Neural crest cell (in vitro differentiated cells): ENCODE measurements at places on chromosomes 3 and 15. TPM values are rescaled to one million over a fixed set of nuclear protein-coding genes. Genes with fewer than 3 reads are reported as not detected.

- no peak for DNase-seq
- peaks cover 21% of the 10 kb centered on the region for H3K4me1 ChIP-seq
- no peak overlapping the region for H3K27ac ChIP-seq
- H3K4me3 ChIP-seq = no peak overlapping the region
- no peaks in the 10 kb centered on the region for H3K36me3 ChIP-seq
- peaks cover 19% of the 10 kb centered on the region for H3K27me3 ChIP-seq
Measured at GRCh38 chr3:11199902-11200845, 45.9 kb downstream of the HRH1 start.

DNA sequence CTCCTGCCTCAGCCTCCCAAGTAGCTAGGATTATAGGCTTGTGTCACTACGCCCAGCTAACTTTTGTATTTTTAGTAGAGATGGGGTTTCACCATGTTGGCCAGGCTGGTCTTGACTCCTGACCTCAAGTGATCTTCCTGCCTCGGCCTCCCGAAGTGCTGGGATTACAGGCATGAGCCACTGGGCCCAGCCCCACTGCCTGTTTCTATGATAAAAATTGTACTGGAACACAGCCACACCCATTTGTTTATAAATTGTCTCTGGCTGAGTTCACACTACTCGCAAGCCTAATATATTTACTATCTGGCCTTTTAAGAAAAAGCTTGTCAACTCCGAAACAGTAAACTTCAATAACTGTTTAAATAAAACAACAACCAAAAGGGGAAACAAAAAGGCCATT lies 309.4 kb upstream of the WNT5A start:
- no peak overlapping the region for H3K4me3 ChIP-seq
- no peaks in the 10 kb centered on the region for H3K27me3 ChIP-seq
- no peaks in the 10 kb centered on the region for H3K36me3 ChIP-seq
- no peak overlapping the region for H3K27ac ChIP-seq

- no peak for DNase-seq
- no peak overlapping the region for H3K4me3 ChIP-seq
- no peak overlapping the region for H3K27ac ChIP-seq
- no peaks in the 10 kb centered on the region for H3K27me3 ChIP-seq
Measured at GRCh38 chr15:33114374-33114717, 80.2 kb downstream of the FMN1 start.

MORC1 gene
- total RNA-seq = not detected in 2 replicates

SCG5 gene
- 25.1 and 28.9 TPM in 2 replicates for total RNA-seq

GRCh38 chr3:118412503-118412902 lies 622.1 kb downstream of the IGSF11 start:
- H3K27me3 ChIP-seq = no peaks in the 10 kb centered on the region
- no peak for DNase-seq
- peaks cover 4% of the 10 kb centered on the region for H3K36me3 ChIP-seq
- H3K4me3 ChIP-seq = no peak overlapping the region
- no peaks in the 10 kb centered on the region for H3K4me1 ChIP-seq

DNA sequence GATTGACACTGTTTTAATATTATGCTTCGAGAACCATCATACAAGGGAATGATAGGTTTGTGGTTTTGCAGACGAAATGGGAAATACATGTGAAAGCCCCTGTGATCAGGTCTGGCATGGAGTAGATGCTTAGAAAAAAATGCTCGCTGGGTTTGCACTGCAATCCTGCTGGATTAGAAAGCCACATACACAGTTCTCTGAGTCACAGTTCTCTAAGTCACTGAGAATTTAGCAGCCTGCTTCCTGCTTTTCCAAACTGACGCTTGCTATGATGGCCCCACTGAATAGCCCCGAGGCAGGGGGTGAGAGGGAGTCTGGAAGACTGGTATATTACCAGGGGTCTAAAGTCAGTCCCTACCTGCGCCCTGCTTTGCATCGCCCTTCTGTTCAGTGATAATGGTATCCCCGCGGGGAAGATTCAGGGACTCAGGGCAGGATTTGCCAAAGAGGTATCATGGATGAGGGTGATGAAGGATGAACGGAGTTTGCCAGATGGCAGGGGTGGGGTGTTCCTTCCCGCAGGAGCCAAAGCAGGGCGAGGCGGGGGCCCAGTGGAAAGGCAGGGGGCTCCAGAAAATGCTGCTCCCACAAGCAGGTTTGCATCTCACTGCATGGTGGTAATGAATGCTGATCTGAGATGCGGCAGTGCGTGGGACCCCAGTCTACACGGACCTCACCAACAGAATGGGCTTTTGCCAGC lies 82.3 kb downstream of the IQSEC1 start:
- H3K4me3 ChIP-seq = peak overlapping the region; percentile 80
- no peak overlapping the region for H3K27ac ChIP-seq
- H3K27me3 ChIP-seq = peaks cover 25% of the 10 kb centered on the region
- peaks cover 8% of the 10 kb centered on the region for H3K4me1 ChIP-seq

- no peaks in the 10 kb centered on the region for H3K27me3 ChIP-seq
- H3K27ac ChIP-seq = no peak overlapping the region
- H3K4me1 ChIP-seq = no peaks in the 10 kb centered on the region
- H3K4me3 ChIP-seq = no peak overlapping the region
Measured at GRCh38 chr3:72058493-72059081, 273.6 kb upstream of the PROK2 start.

GRCh38 chr3:42273361-42273760 lies 7.4 kb upstream of the CCK start:
- H3K36me3 ChIP-seq = no peaks in the 10 kb centered on the region
- no peak for DNase-seq
- no peak overlapping the region for H3K4me3 ChIP-seq
- H3K4me1 ChIP-seq = no peaks in the 10 kb centered on the region
- no peak overlapping the region for H3K27ac ChIP-seq

DNA sequence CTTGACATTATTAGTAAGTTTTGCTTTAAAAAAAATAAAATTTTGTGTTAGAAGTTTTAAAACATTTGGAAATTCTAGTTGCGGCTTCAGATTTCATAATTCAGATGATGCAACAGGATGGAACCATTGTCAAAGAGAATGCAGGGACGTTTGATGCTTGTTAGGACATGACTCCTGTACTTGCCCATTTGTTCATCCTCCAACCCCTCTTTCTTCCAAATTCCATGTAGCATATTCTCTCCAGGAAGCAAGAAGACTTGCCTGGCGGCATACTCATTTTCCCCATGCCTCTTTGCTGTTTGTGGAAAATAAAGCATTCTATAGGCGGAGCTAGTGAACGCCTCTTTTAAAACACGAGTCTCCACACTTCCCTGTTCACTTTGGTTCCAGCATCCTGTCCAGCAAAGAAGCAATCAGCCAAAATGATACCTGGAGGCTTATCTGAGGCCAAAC lies at the start of gene CSTA:
CSTA (plus strand) TSS at position 378 of the 453 bp plus-strand sequence; CDS start at position 423, 45 bp downstream.
- DNase-seq = no peak
- no peaks in the 10 kb centered on the region for H3K27me3 ChIP-seq
- H3K36me3 ChIP-seq = no peaks in the 10 kb centered on the region

RHCG gene
- total RNA-seq = not detected in 2 replicates

- no peak overlapping the region for H3K27ac ChIP-seq
- H3K36me3 ChIP-seq = no peaks in the 10 kb centered on the region
- no peak overlapping the region for H3K4me3 ChIP-seq
Measured at GRCh38 chr3:119311081-119311925, 17.1 kb downstream of the ARHGAP31 start.

- peaks cover 4% of the 10 kb centered on the region for H3K27me3 ChIP-seq
- H3K27ac ChIP-seq = no peak overlapping the region
- no peak for DNase-seq
- no peak overlapping the region for H3K4me3 ChIP-seq
- H3K36me3 ChIP-seq = no peaks in the 10 kb centered on the region
Measured at GRCh38 chr3:193842029-193842798, 249.2 kb downstream of the OPA1 start.

DNA sequence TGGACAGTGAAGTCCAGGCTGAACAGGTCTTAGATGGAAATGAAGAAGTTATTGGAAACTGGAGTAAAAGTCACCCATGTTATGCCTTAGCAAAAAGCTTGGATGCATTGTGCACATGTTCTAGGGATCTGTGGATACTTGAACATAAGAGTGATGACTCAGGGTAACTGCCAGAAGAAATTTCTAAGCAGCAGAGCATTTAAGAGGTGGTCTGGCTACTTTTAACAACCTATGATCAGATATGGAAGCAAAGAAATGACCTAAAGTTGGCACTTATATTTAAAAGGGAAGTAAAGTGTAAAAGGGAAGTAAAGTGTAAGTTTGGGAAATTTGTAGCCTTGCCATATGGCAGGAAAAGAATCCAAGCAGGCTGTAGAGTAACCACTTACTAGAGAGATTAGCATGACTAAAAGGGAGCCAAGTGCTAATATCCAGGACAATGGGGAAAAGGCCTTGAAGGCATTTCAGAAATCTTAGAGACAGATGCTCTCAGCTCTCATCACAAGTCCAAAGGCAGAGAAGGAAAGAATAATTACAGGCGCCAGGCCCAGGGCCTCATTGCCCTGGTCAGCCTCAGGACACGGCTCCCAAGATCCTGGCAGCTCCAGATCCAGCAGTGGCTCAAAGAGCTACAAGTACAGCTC lies 73.9 kb upstream of the KCNH8 start:
- H3K27ac ChIP-seq = no peak overlapping the region
- DNase-seq = no peak
- H3K4me3 ChIP-seq = no peak overlapping the region

DNA sequence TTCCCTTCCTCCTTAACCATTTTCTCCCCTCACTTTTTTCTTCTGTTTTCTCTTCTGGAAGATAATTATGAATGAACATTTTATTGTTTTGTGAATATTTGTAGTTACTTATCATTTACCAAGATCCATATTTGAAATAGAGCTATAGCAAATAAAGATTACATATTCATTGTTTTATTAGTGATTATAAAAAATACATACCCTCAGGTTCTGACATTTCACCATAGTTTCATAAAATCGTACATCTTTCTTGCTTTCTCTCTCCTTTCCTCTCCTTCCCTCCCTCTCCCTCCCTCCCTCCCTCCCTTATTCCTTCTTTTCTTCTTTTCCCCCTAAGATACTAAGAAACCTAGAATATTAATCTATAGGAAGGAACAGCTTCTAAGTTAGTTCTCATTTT lies 410.9 kb upstream of the GOLIM4 start:
- no peak for DNase-seq
- peaks cover 37% of the 10 kb centered on the region for H3K4me1 ChIP-seq
- H3K27ac ChIP-seq = no peak overlapping the region
- no peaks in the 10 kb centered on the region for H3K27me3 ChIP-seq
- H3K36me3 ChIP-seq = no peaks in the 10 kb centered on the region

LMOD3 gene
- total RNA-seq = 3.8 and 4.2 TPM in 2 replicates

ACOX2 gene
- total RNA-seq = 0.98 and 1.0 TPM in 2 replicates

DNA sequence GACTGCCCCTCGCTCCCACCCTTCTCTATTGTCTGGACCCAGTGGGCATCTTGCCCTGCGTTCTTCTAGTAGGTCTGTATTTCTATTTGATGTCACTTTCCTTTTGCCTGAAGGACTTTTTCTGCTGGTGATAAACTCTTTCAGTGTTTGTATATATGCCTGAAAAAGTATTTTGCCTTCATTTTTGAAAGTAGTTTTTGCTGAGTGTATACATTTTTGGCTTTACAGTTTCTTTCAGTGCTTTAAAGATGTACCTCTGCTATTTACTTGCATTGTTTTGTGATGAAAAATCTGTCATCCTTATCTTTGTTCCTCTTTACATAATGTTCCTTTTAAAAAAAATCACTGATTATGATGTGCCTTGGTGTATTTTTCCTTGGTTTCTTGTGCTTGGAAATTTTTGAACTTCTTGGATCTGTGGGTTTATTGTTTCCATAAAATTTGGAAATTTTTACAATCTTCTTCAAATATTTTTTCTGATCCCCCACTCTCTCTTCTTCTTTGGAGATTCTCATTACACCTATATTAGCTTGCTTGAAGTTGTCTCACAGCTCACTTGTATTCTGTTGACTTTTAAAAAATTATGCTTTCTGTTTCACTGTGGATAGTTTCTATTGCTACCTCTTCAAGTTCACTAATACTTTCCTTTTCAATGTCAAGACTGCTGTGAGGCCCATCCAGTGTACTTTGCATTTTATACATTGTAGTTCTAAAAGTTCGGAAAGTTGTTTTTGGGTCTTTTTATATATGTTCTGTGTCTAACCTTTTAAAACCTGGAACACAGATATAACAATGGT lies 67.8 kb downstream of the RGMA start:
- no peak for DNase-seq
- no peak overlapping the region for H3K4me3 ChIP-seq
- H3K36me3 ChIP-seq = peaks cover 54% of the 10 kb centered on the region
- no peaks in the 10 kb centered on the region for H3K4me1 ChIP-seq

GRCh38 chr3:183818706-183819624 lies 6.4 kb downstream of the MAP6D1 start:
- H3K27me3 ChIP-seq = peaks cover 3% of the 10 kb centered on the region
- H3K4me3 ChIP-seq = peak overlapping the region; percentile 51
- peaks cover 19% of the 10 kb centered on the region for H3K36me3 ChIP-seq
- no peak for DNase-seq
- no peak overlapping the region for H3K27ac ChIP-seq

TUSC7 gene
- not detected in 2 replicates for total RNA-seq

- H3K27ac ChIP-seq = peak overlapping the region; percentile 79
- peaks cover 11% of the 10 kb centered on the region for H3K36me3 ChIP-seq
- no peak for DNase-seq
- H3K4me3 ChIP-seq = no peak overlapping the region
- no peaks in the 10 kb centered on the region for H3K4me1 ChIP-seq
- H3K27me3 ChIP-seq = peaks cover 13% of the 10 kb centered on the region
Measured at GRCh38 chr3:194900854-194901522, 215.3 kb downstream of the FAM43A start.

DNA sequence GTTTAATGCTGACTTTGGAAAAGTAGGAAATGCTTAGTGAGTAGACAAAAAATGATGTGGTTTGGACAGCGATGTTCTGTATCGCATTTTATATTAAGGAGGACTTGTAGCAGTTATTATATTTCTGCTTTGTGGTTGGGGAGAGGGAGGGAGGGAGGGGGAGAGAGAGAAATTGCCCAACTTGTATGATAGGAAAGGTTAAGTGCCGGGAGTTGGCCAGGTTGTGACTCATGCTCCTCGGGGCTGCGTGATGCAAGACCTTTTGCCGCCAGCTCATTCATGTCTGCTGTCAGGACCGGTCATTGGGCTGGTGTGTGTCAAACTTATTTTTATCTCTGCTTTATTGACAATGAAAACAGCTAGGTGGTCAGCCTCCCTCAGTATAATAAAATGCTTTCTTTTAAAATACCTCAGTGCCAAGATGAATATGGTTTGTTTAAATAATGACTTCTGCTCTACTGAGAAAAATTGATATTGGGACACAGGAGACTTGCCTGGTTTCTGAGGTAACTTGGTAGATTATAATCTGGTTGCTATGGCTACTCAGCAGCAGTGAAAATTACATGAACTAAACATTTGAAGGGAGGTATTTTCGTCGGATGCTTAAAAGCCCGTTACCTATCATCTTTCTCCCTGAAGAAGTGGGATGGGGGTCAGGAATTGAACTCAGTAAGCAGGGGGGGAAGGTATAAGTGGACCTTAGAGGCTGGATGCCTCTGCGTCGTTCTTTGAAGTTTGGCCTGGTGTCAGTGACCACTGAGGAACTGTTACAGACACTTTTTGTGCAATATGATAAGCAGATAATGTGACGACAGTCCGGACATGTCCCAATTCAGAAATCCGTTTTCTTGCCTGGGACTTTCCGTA lies 90.7 kb downstream of the FNDC3B start:
- DNase-seq = no peak
- no peak overlapping the region for H3K4me3 ChIP-seq
- H3K36me3 ChIP-seq = peaks cover 7% of the 10 kb centered on the region
- H3K27me3 ChIP-seq = no peaks in the 10 kb centered on the region
- peaks cover 62% of the 10 kb centered on the region for H3K4me1 ChIP-seq

CFAP44 gene
- 10.2 and 11.1 TPM in 2 replicates for total RNA-seq

- H3K27ac ChIP-seq = no peak overlapping the region
- no peak overlapping the region for H3K4me3 ChIP-seq
- no peaks in the 10 kb centered on the region for H3K4me1 ChIP-seq
- H3K27me3 ChIP-seq = no peaks in the 10 kb centered on the region
- no peak for DNase-seq
Measured at GRCh38 chr15:78168608-78169007, 19.4 kb downstream of the IDH3A start.
